ENCODE measurements at places on chromosomes 11 and 22.
A peak's percentile ranks its signal among the peaks of the same experiment; 100 is the strongest.

GRCh38 chr22:40361100-40361499 lies 9.3 kb upstream of the SGSM3 start:
- DNase-seq = no peak

GRCh38 chr11:79045800-79046304 lies 395.0 kb downstream of the TENM4 start:
- DNase-seq = peak; percentile 43

DNA sequence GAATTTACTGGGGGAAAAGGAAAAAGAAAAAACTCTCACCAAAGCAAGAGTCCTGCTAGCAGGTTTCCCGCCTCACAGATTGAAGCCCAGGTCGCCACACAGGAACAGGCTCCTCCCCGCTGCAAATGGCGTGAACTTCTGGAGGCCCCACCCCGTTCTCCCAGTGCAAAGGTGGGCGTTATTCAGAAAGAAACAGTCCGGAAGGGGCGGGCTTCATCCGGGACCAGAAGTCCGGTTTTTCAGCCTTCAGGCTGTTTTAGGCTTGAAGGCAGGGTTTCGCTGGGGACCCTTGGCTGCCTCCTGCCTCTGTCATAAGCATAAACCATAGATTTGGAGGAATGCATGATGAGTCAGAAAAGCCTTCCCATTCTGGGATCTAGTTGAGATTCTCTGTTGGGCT lies 148.3 kb upstream of the POU2AF2 start:
- peak; percentile 22 for DNase-seq

DNA sequence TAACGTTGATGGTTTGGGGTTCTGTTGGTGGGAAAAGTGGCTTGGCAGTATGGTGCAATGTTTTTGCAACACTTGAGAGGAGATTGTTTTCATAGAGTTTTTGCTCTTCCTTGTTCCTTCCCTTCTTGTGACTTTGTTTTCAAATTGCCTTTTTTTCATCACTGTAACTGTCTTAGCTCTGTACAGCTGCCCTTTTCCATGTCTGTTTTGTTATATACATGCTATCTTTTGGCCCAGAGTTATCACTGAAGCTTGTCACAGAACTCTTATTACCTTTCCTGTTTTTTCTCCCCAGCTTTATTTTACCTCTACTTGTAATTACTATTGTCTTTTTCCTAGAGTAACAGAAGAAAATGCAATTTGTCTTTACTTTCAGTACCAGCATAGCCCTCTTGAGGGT lies 154.1 kb downstream of the DDX10 start:
- DNase-seq = no peak

- no peak for DNase-seq
Measured at GRCh38 chr11:45031912-45032519, 81.3 kb upstream of the TP53I11 start.

- DNase-seq = no peak
Measured at GRCh38 chr11:16982256-16982671, 31.9 kb downstream of the PLEKHA7 start.

- DNase-seq = no peak
Measured at GRCh38 chr11:94856443-94856842, 88.3 kb downstream of the AMOTL1 start.

DNA sequence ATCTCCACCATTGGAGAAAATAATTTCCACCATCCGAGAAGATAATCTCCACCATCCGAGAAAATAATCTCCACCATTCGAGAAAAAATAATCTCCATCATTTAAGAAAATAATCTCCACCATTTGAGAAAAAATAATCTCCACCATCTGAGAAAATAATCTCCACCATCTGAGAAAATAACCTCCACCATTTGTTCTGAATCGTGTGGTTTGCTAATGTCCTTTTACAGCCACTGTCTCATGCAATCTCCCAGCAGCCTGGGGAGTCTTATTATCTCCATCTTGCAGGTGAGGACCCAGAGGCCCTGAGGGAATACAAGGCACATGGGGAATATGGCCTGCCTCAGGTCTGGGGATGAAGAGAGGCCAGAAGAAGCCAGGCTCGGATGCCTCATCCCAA lies 54.1 kb upstream of the TCF20 start:
- DNase-seq = no peak

GRCh38 chr11:61195719-61196118 lies 7.6 kb upstream of the PGA3 start:
- DNase-seq = no peak

DNA sequence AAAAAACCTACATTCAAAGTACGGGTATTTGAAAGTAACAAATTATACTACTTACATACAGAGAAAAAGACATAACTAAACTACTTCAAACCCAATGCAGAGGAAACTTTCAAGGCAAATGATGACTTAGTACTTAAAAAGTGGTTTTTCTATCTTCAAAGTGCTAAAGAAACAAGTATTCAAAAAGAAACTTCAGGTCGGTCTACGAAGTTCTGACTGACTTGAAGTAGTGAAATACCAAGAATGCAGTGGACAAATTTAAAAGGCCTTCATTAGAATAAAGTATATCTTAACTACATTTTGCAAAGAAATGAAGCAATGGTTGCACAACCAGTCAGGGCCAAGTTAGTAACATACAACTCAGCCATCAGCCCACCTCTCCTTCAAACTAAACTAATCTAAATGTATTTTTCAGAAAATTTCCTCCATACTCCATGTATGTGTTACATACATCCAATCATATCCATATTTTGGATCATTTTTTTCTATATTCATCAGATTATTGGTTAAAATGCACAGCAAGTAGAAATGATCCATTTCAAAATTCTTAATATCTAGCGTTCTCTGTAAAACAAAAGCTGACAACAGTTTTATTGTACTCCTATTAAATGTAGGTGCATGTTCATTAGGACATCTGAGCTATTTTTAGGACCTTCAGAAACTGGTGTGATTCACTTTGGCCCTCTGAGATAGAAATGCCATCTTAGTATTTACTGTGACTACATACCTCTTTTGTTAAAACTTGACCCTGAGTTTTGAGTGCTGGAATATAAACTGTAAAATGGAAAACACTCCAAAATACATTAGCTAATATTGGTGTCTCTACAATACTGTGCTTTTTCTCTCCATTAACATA lies 49.9 kb downstream of the BIRC2 start:
- no peak for DNase-seq

- DNase-seq = no peak
Measured at GRCh38 chr22:21841422-21841821, 26.0 kb downstream of the MAPK1 start.

DNA sequence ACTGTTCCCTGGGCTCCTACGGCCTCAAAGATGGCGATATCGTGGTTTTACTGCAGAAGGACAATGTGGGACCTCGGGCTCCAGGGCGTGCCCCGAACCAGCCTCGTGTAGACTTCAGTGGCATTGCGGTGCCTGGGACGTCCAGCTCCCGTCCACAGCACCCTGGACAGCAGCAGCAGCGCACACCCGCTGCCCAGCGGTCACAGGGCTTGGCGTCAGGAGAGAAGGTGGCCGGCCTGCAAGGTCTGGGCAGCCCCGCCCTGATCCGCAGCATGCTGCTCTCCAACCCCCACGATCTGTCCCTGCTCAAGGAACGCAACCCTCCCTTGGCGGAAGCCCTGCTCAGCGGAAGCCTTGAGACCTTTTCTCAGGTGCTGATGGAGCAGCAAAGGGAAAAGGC lies 555 bp downstream of the DDI1 start:
- DNase-seq = no peak
